ENCODE measurements at places on chromosomes 11 and 22. TPM values are rescaled to one million over a fixed set of nuclear protein-coding genes. Genes with fewer than 3 reads are reported as not detected.
A peak's percentile ranks its signal among the peaks of the same experiment; 100 is the strongest.

- peaks cover 10% of the 10 kb centered on the region for H3K36me3 ChIP-seq
- no peaks in the 10 kb centered on the region for H3K4me1 ChIP-seq
- DNase-seq: no peak
- H3K4me3 ChIP-seq: no peak overlapping the region
- H3K27ac ChIP-seq: no peak overlapping the region
Observed at GRCh38 chr11:78465169-78465942, 47.7 kb upstream of the GAB2 start.

PDE3B gene
- 14.1 TPM for total RNA-seq

TRPM5 gene
- not detected for total RNA-seq

DNA sequence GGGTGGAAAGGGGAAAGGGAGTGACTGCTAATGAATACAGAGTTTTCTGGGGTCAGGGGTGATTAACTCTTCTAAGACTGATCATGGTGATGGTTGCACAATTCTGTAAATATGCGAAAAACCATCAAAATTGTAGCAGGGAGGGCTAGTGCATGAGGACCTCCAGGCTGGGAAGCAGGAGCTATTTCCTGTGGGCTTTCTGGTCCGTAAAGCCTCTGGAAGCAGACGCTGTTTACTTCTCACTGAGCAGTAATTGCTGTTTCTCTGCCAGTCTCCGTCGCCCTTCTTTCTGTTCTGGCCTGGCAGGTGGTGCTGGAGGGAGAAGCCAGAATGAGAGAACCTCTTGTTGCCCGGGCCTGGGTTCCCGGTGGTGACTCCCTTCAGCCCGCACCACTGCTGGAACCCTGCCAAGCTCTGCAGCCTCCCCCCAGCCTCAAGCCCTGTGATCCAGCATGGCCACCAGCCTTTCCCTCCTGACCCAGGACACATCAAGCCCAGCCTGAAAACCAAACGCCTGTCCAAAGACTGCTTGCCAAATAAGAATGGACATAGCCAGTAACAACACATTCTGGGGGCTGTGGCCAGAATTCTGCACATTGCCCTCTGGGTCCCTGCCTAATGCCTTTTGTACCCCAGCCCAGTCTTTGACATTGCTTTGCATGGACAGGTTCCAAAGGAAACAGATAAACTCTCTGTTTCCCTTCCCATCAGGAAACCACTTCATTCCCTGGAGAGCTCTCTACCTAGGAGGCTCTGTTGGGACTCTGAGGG lies 201.0 kb upstream of the NAV2 start:
- peaks cover 5% of the 10 kb centered on the region for H3K36me3 ChIP-seq
- no peak overlapping the region for H3K4me3 ChIP-seq
- H3K27me3 ChIP-seq: peaks cover 13% of the 10 kb centered on the region
- H3K4me1 ChIP-seq: peaks cover 26% of the 10 kb centered on the region

IL18 gene
- not detected for total RNA-seq

CALCB gene
- total RNA-seq: 0.74 TPM

GRCh38 chr11:115409691-115410220 lies 94.5 kb downstream of the CADM1 start:
- H3K4me1 ChIP-seq: peaks cover 41% of the 10 kb centered on the region
- H3K27ac ChIP-seq: peak overlapping the region; percentile 62
- no peaks in the 10 kb centered on the region for H3K36me3 ChIP-seq
- peak overlapping the region; percentile 76 for H3K4me3 ChIP-seq
- H3K27me3 ChIP-seq: peaks cover 4% of the 10 kb centered on the region

GRCh38 chr11:126430581-126431335 lies 75.3 kb downstream of the ST3GAL4 start:
- peaks cover 27% of the 10 kb centered on the region for H3K4me1 ChIP-seq
- H3K36me3 ChIP-seq: no peaks in the 10 kb centered on the region
- no peak overlapping the region for H3K27ac ChIP-seq
- H3K4me3 ChIP-seq: no peak overlapping the region

- no peak overlapping the region for H3K27ac ChIP-seq
- no peak overlapping the region for H3K4me3 ChIP-seq
- H3K4me1 ChIP-seq: no peaks in the 10 kb centered on the region
- H3K36me3 ChIP-seq: no peaks in the 10 kb centered on the region
- peaks cover 2% of the 10 kb centered on the region for H3K27me3 ChIP-seq
Observed at GRCh38 chr11:13030857-13031256, 21.7 kb downstream of the RASSF10 start.

SLC29A2 gene
- 2.8 TPM for total RNA-seq

DNA sequence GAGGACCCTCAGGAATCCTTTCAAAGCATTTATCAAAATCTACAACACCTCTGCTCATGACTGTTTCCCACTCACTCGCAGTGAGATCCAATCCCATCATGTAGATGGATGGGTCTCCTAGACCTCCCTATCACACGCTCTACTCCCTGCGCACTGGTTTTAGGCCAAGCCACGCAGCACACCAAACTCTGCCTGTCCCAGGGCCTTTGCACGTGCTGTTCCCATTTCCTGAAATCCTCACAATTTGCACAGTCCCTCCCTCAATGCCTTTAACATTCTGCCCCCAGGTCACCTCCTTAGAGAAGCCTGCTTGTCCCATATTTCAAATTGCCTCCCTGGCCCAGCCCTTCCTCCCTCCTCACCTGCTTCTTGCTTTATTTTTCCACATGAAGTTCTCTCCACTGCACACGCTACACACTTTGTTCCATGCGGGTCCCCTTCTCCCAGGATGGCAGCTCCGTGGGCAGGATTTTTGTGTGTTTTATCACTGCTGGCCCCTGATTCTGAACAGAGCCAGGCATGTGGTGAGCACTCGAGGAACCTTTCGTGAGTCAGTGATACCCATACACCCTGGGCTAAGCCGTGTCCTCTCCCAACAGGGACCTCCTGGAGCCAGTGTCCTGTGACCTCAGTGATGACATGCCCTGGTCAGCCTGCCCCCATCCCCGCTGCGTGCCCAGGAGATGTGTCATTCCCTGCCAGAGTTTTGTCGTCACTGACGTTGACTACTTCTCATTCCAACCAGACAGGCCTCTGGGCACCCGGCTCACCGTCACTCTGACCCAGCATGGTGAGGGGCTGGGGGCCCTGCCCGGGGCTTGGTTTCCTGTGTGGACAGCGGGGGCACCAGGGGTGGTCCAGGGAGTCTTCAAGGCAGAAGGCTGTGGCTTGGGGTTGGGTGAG lies 12.2 kb downstream of the CSF2RB start:
- no peak overlapping the region for H3K27ac ChIP-seq
- H3K36me3 ChIP-seq: no peaks in the 10 kb centered on the region
- no peak for DNase-seq
- no peak overlapping the region for H3K4me3 ChIP-seq

DNA sequence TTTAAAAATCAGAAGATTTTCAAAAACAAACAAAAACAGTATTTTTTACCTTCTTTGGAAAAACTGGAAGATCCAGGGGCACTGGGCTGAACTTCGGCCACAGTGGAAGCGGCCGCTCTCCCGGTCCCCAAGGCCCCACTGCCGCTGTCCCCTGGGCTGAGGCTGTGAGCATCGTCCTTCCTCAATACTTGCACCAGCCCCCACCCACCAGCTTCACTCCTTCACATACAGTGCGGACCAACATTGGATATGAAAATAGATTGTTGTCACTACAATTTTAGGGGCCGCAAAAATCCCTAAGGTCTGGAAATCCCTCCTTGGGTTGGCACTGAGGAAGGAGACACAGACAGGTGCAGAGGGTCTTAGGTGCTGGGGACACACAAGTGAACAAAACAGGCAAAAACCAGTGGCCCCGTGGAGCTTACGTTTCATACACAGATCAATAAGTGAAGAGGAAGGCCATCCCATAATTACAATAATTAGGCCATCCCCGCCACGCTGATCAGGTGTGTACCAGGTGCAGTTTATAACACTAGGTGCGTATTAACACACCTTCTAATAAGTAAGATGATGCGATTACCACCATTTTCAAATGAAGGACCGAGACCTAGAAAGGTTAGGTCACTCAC lies 28.2 kb upstream of the SLC22A12 start:
- H3K4me1 ChIP-seq: peaks cover 7% of the 10 kb centered on the region
- no peak overlapping the region for H3K27ac ChIP-seq
- no peak for DNase-seq
- no peak overlapping the region for H3K4me3 ChIP-seq
- H3K27me3 ChIP-seq: peaks cover 6% of the 10 kb centered on the region

GRCh38 chr11:1870721-1871466 lies 18.0 kb downstream of the LSP1 start:
- H3K27ac ChIP-seq: no peak overlapping the region
- H3K4me1 ChIP-seq: no peaks in the 10 kb centered on the region
- H3K27me3 ChIP-seq: peaks cover 8% of the 10 kb centered on the region
- H3K4me3 ChIP-seq: no peak overlapping the region
- no peaks in the 10 kb centered on the region for H3K36me3 ChIP-seq

DNA sequence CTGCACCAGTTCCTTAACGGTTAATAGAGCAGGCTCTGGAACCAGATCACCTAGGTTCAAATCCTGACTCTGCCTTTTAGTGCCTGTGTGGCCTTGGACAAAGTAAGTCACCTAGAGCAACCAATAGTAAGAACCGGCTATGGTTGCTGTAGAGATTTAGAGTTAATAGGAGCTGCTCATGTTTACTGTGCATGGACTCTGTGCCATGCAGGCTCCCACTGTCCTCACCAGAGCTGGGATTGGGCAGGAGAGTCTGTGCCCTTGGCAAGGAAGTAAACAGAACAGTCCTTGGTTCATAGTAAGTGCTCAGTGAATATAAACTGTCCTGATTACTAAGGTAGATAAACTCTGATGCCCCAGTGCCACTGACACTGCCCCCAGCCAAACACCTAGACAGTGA lies 1.4 kb upstream of the TP53I11 start:
- no peak for DNase-seq
- peak overlapping the region; percentile 17 for H3K27ac ChIP-seq
- no peaks in the 10 kb centered on the region for H3K36me3 ChIP-seq
- H3K4me1 ChIP-seq: peaks cover 52% of the 10 kb centered on the region
- peaks cover 16% of the 10 kb centered on the region for H3K27me3 ChIP-seq

DNA sequence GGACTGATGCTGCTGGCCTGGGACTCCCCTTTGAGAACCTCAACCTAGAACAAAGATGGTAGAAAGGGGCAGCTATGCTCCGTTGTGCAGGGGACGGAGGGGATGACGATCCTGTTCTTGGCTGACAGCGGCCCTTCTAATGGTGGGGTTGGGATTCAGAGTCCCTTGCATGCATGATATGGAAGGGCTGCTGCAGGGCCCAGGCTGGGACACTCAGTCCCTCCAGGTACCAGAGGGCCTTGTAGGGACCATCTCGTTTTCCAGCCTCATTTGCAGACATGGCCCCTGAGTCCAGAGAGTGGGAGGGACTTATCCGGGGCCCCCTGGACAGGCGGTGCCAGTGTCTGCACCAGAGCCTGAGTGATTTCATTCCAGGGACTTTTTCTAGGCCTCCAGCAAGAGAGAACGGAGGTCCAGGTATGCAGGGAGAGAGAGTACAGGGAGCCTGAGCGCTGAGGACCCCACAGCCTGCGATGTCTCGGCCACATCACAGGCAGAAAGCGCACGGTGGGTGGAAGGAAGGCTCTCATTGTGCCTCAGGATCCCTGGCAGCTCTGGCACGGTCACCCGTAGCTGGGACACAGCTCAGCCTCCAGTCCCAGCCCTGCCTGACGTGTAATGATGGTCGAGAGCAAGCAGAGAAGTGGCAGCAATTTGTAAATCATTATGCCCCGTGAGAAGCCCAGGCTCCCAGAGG lies 860.8 kb downstream of the TBC1D22A start:
- H3K4me1 ChIP-seq: no peaks in the 10 kb centered on the region
- no peak overlapping the region for H3K4me3 ChIP-seq
- no peak for DNase-seq
- peaks cover 5% of the 10 kb centered on the region for H3K36me3 ChIP-seq
- H3K27ac ChIP-seq: no peak overlapping the region

- H3K27me3 ChIP-seq: peaks cover 4% of the 10 kb centered on the region
- DNase-seq: peak; percentile 15
- H3K27ac ChIP-seq: no peak overlapping the region
- no peak overlapping the region for H3K4me3 ChIP-seq
Observed at GRCh38 chr11:68659158-68659921, 25.0 kb upstream of the GAL start.

MYOD1 gene
- not detected for total RNA-seq

DNA sequence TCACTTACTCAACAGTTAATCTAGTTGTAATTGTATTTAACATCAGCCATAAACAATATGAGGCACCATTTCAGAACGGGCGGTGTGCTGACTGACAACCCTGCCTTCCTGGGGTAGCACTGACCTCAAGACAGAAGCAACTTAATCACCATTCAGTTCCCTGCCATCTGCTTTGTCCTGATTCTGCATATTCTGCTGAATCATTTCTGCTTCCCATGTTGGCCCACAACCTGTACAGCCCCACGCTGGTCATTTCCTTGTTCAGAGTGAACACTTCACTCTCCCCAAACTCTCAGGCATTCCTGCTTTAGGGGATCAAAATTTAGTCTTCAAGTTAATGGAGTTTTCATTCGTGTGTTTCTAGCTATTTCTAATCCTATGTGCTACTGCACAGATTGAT lies 132.3 kb upstream of the ZBED5 start:
- peaks cover 4% of the 10 kb centered on the region for H3K27me3 ChIP-seq
- no peak overlapping the region for H3K27ac ChIP-seq
- H3K36me3 ChIP-seq: peaks cover 4% of the 10 kb centered on the region
- DNase-seq: no peak
- H3K4me1 ChIP-seq: no peaks in the 10 kb centered on the region

DNA sequence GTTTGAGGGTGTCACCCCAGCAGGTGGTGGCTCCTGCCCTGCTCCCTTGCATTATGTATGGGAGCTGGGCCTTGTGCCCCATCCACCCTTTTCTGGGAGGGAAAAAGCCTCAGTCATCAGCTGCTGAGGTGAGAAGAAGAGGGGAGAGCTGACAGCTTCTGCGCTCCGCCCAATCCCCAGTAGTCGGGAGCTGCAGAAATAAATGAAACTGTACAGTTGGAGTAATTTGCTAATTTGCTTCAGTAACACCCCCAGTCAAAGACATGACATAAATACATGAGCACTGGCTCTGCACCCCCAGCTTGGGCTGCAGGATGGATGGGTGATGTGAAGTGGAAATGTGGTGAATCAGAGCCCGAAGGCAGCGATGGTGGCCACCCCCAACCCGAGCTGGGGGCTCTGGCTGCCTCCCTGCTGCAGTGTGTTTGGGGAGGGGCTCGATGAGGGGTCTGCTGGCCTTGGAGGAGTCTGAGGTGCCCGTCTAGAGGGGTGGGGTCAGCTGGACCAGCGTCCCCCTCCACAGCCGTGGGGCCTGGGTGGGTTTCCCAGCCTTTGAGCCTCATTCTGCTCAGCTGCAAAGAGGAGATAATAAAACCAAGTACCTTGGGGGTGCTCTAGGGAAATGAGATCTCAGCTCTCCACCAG lies 59.2 kb downstream of the MPPED1 start:
- no peak overlapping the region for H3K27ac ChIP-seq
- H3K4me1 ChIP-seq: no peaks in the 10 kb centered on the region
- DNase-seq: no peak
- no peak overlapping the region for H3K4me3 ChIP-seq

Measured in glutamatergic neuron (in vitro differentiated cells).